ENCODE measurements at places on chromosomes 12 and 14.

GRCh38 chr12:25187781-25188180 lies 7.2 kb downstream of the DNAI7 start:
- DNase-seq = no peak

DNA sequence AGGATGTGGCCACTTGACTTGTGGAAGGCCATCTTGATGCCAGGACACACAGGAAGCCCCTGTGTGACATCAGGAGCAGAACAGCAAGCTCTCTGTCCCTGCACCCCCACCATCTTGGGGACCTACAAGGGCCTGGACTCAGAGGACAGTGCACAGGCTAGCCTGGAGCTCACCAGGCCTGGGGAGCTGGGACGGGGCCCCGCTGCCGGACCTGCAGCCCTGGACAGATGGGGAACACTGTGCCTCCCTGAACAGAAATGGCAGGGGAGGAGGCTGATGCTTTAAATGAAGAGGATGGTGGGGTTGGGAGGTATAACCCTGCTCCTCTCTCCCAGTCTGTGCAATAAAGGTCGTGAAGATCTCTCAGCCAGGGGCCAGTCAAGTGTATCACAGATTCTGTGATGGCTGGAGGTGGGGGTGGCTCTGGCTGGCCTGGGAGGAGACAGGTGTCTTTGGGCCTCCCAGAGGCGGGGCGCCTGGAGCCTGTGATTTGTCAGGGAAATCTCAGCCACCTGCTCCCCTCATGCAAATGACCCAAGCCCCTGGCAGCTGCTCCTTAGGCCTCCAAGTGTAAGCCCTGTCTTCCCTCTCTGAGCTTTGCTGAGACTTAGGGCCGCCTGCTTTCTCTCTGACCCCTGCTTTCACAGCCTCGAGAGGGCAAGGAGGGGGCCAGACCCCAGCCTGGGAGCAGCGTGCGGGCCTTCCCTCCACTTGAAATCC lies 1.1 kb upstream of the GNB3 start:
- DNase-seq = no peak

DNA sequence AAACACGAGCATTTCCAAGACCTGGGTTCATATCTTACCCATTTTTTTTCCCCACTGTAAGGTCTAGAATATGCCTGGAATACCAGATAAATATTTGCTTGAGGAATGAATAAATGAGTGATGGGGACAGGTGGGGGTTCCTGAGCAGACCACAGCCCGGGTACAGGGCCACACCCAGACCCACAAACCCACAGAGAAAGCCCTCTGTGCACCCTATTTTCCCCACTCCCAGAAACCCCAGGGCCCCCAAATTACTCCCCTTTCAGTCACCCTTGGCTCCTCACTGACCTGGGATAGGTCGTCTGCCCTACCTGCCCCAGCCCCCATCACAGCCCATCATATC lies 66.5 kb upstream of the DDX11 start:
- no peak for DNase-seq

- no peak for DNase-seq
Observed at GRCh38 chr14:20834899-20835298, 32.3 kb upstream of the RNASE1 start.

- DNase-seq = no peak
Observed at GRCh38 chr14:79783041-79783440, 428.3 kb downstream of the DIO2 start.

GRCh38 chr14:26401179-26401968 lies 196.5 kb downstream of the NOVA1 start:
- DNase-seq = no peak

DNA sequence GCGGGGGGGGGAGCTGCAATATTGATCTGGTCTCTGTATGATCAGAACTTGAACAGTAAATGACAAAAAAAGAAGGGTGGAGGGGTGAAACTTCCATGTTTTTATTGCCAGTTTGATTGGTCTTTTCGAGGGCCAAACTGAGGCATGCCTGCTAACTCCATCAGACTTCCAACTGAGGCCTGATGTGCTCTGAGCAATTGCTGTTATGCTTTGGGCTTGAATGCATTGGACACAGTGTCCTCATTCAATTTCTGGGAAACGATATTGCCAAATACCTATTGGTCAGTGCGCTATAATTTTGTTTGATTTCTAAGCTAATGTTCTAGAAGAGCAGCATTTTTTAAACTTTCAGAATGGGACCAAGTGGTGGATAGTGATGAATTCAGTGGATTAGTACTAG lies 2.1 kb upstream of the SLC38A2 start:
- DNase-seq = no peak

DNA sequence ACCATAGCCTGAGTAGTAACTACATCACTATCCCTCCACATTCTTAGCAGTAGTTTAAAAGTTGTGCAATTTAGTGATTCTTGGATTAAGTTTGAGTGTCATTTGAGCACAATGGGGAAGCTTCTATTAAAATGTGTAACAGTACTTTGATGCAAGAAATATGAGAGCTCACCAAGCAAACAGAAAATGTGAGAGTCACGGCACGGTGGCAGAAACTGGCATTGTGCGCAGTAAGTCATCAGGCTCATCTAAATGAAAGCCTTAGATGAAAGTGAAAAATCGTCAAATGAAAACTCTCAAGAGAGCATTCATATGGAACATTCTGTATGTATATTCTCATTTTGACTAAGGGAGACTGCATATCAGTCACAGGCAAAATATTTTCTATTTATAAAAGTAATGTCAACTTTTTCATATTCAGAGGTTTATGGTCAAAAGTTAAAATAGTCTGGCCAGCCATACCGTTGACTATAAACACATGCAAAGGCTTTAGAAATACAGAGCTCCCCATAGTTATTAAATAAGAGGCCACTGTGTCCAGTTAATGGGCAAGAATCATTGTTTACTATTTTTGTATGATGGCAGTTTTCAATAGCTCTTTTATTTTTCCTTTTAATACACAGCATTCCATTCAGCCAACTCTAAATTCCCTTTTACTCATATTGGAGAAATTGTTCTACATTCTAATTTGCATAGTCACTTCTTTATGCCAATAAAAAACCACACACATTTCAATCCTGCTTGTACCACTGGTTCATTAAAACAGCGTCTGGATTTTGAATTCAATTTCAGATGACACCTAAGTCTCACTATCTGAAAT lies 167.9 kb downstream of the PRKD1 start:
- DNase-seq = no peak

DNA sequence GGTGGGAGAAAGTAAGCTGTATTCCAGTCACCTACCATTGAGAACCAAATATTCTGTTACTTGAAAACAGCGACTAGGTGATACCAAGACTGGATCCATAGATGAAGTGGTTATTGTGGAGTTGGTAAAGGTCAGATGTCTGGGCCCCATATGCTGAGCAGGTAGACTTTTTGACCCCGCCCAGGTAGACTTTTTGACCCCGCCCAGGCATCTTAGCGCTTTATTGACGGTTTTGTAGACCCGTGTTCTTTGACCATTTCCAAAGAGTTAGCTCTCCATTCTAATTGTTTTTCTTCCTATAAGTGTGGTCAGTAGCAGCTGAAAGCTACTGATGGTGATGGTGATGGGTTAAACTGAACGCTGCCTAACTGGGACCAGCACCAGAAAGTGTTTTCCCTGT lies 61.6 kb downstream of the SLC8A3 start:
- no peak for DNase-seq

- no peak for DNase-seq
Observed at GRCh38 chr12:119601877-119602733, 8.5 kb downstream of the TMEM233 start.

DNA sequence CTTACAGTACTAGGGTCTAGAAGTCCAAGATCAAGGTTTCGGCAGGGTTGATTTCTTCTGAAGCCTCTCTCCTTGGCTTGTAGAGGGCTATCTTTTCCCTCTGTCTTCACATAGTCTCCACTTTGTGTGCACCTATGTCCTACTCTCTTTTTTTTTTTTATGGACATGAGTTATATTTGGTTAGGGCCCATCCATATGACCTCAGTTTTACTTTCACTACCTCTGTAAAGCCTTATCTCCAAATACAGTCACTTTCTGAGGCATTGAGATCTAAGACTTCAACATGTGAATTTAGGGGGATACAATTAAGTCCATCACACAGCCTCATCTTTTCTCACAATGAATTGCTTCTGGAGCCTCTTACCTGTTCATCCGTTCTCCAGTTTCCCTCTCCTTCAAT lies 5.9 kb upstream of the SPTB start:
- no peak for DNase-seq

DNA sequence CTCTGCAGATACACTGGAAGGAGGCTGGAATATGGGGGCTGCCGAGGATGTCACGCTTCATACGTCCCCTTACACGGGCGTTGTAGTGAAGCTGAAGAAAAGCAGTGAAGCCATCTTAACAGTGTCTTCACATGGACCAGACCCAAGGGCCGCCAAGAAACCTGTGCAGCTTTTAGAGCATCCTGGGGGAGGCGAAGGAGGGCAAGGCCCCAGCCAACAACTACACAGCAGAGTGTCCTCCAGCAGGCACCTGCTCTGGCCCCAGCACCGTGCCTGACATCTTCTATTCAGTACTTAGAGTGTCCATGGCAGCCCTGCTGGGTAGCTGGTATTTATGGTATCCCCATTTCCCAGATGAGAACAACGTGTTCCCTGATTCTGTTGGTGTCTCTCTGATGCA lies 48.9 kb upstream of the RIN3 start:
- DNase-seq = no peak

DNA sequence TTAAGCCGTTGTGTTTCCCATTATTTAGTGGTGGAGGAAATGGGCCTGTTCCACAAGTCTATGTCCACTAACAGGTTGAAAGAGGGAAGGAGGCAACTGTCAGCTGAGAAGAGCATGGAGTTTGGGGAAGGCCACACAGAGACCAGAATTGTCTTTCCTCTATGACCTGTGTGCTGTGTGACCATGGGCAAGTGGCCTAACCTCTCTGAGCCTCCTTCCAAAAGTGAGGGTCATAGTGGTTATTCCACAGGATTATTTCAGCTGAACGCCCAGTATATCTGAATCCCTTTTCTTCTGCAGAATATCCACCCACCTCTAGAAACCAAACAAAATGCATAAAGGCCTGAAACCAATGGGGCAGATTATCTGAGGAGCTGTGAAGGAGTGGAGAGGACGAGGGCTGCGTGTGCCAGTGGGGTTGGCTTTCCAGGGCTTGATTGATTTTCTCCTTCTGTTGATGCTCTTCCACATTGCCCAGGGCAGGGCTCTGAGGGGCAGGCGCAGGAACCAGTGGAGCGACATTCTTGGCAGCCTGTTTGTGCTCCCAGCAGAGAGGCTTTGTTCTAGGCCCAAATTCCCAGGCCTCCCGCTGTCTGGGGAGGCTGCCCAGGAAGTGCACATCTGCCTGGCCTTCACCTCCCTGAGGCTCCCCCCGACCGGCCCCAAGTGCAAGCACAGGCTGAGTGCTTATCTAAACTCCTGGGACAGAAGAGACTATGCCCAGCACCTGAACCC lies 452.7 kb downstream of the BCL11B start:
- DNase-seq = no peak

DNA sequence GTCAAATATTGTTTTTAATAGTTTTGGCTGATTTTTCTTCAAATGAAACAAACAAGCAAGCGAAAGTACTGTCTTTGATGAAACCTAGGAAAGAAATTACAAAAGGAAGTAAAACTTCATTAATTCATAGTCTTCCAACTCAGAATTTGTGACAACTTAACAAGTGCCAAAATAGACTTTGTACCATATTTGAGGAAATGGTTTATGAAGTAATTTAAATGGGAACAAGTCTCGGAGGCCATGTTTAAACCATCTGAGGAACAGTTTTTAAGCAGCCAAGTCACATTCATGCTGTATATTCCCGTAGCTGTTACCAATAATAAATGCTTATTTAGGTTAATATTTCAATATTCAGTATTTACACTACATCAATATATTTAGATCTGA lies 745 bp upstream of the ARHGDIB start:
- no peak for DNase-seq

- DNase-seq = no peak
Observed at GRCh38 chr12:44647917-44648690, 228.0 kb downstream of the NELL2 start.

DNA sequence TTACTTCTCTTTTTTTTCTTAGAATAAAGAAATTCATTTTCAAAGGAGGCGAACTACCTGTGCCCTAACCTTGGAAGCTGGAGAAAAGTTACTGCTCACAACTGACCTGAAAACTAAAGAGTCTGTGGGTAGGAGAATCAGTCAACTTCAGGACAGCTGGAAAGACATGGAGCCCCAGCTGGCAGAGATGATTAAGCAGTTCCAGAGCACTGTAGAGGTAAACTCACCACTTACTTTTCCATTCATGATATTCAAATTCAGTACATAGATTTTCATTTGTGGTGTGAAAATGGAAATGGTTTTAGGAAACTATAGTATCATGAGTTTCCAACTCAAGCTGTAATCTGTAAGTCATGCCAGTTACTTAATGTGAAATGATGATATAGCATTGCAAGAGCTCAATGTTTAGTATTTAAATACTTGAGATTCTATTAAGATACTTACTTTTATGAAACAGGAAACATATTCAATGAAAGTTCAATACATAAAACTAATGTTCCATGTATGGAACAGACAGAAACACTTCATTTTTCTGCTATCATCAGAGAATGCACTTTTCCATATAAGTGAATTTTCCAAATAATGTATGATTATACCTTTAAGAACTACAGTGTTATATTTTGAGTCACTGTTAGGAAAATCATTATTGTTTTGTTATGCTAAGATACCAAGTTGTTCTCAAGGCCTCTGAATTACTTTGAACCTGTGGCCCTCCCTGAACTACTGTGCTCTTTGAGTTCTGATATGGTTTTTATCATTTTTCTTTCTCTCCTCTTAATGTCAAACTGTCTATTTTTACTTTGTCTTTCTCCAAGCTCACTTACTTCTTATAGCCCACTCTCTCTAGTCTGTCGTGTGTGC lies 119.0 kb downstream of the ESR2 start:
- DNase-seq = no peak

GRCh38 chr14:38704220-38704619 lies 398.8 kb downstream of the SEC23A start:
- DNase-seq = no peak

DNA sequence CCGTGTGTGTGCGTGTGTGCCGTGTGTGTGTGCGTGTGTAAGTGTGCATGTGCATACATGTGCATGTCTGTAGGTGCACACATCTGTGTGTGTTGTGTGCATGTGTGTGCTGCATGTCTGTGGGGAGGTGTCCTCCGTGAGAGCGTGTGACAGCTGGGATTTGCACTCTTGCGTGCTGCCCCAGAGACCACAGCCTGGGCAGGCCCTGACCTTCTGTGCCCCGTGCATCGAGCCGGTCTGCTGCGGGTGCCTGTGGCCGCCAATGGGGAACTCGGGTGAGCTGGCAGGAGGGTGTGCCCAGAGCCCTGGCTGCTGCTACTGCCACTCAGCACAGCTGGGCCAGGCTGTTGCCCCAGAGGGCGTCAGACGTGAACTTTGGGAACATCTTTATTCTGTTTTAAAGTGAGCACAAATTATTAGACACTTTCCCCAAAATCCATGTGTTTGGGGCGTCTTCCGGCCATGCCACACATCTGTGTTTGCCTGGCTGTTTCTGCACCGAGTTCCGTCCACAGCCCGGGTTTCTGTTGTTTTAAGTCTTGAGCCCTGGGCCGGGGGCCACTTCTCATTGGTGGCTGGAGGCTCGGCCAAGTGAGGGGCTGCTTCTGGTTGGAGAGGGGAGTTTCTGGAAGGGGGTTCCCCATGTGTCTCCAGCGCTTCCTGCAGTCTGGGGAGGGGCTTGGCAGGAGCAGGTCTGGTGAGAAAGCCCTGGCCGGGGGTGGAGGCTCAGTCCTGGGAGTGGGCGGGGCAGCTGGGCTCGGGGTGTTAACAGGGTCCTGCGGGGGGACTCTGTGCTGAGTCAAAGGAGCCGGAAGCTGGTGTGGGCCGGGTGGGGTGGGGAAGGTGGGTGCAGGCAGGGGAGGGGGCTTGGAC lies 7.6 kb downstream of the CEP170B start:
- no peak for DNase-seq

Measured in stimulated activated CD4-positive, alpha-beta T cell treated with anti-CD3 and anti-CD28 coated beads, TNF-alpha, amount 100 ng/mL, for 4 hours (primary cell).